ENCODE measurements at places on chromosomes 7 and 10.

GRCh38 chr7:156616269-156617202, 24.0 kb upstream of the RNF32 start:
- H3K27ac ChIP-seq = no peak overlapping the region
- H3K36me3 ChIP-seq = no peaks in the 10 kb centered on the region

- no peak overlapping the region for H3K27ac ChIP-seq
- no peak overlapping the region for H3K4me3 ChIP-seq
- no peaks in the 10 kb centered on the region for H3K36me3 ChIP-seq
Observed at GRCh38 chr7:158281441-158281840, 306.2 kb downstream of the PTPRN2 start.

DNA sequence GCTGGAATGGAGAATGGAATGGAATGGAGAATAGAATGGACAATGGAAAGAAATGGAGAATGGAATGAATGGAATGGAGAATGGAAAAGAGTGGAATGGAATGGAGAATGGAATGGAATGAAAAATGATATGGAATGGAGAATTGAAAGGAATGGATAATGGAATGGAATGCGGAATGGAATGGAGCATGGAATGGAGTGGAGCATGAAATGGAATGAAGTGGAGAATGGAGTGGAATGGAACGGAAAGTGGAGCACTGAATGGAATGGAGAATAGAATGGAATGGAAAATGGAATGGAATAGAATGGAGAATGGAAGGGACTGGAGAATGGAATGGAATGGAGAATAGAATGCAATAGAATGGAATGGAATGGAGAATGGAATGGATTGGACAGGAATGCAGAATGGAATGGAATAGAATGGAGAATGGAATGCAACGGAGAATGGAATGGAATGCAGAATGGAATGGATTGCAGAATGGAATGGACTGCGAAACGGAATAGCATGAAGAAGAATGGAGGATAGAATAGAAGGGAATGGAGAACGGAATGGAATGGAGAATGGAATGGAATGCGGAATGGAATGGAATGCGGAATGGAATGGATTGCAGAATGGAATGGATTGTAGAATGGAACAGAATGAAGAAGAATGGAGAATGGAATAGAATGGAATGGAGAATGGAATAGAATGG, 89.4 kb downstream of the NSUN6 start:
- no peaks in the 10 kb centered on the region for H3K4me1 ChIP-seq
- no peaks in the 10 kb centered on the region for H3K36me3 ChIP-seq
- no peak overlapping the region for H3K4me3 ChIP-seq
- no peak overlapping the region for H3K27ac ChIP-seq

GRCh38 chr7:127713758-127714157, 61.8 kb downstream of the SND1 start:
- DNase-seq = no peak
- H3K27ac ChIP-seq = no peak overlapping the region
- no peaks in the 10 kb centered on the region for H3K27me3 ChIP-seq
- no peak overlapping the region for H3K4me3 ChIP-seq
- peaks cover 51% of the 10 kb centered on the region for H3K36me3 ChIP-seq

DNA sequence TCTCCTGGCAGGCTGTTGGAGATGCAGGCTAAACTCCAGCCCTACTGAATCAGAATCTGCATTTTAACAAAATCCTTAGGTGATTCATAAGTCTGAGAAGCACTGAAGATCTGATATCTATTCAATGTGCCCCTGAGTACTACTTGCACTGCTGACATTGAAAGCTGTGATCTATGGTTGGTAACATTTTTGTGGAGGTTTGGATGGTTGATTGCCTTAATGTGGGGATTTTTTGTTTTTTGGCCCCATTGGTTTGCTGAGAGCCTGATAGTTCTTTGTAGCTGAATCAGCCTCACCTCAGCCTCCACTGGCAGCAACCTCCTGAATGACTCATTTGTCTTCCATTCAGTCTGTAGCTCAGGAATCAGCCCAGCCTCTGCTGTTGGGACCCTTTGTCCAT, 14.7 kb upstream of the LRRN3 start:
- peaks cover 38% of the 10 kb centered on the region for H3K4me1 ChIP-seq
- DNase-seq = no peak
- no peaks in the 10 kb centered on the region for H3K27me3 ChIP-seq
- H3K27ac ChIP-seq = no peak overlapping the region
- H3K4me3 ChIP-seq = no peak overlapping the region
- H3K36me3 ChIP-seq = no peaks in the 10 kb centered on the region

GRCh38 chr10:27558612-27559020, 54.5 kb downstream of the RAB18 start:
- DNase-seq = peak; percentile 78
- no peaks in the 10 kb centered on the region for H3K27me3 ChIP-seq
- H3K4me1 ChIP-seq = no peaks in the 10 kb centered on the region
- H3K27ac ChIP-seq = no peak overlapping the region
- no peak overlapping the region for H3K4me3 ChIP-seq

DNA sequence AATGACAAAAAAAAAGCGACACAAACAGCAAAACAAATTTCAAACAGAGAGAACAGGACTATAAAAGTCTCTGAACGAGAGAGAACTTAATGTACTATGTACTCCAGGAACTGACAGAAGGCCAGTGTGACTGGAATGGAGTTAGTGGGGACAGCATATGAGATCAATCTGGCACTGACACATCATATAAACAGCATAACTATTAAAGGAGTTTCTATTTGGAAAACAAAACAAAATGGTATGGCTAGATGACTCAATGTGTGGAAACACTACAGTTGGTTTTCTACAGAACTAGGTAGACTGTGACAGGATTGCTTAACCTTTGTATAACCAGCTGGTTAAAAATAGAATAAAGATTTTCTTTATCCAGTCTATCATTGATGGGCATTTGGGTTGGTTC, 232.9 kb upstream of the KAT6B start:
- peaks cover 18% of the 10 kb centered on the region for H3K4me1 ChIP-seq
- H3K27ac ChIP-seq = no peak overlapping the region
- H3K36me3 ChIP-seq = no peaks in the 10 kb centered on the region
- no peaks in the 10 kb centered on the region for H3K27me3 ChIP-seq

DNA sequence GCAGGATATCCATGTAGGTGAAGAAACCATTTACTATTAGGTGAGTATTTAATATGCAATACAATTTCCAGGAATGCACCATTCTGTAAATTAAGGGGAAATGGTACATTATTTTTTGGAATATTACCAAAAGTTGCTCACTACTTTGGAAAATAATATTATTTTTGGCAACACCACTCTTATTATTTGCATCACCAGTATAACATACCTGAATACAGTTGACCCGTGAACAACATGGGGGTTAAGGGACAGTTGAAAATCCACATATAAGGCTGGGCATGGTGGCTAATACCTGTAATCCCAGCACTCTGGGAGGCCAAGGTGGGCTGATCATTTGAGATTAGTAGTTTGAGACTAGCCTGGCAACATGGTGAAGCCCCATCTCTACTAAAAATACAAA, 21.2 kb upstream of the FHIP2A start:
- H3K36me3 ChIP-seq = no peaks in the 10 kb centered on the region
- H3K27ac ChIP-seq = no peak overlapping the region
- peaks cover 26% of the 10 kb centered on the region for H3K4me1 ChIP-seq
- H3K27me3 ChIP-seq = no peaks in the 10 kb centered on the region
- H3K4me3 ChIP-seq = no peak overlapping the region
- DNase-seq = no peak

- no peaks in the 10 kb centered on the region for H3K36me3 ChIP-seq
- DNase-seq = no peak
- H3K4me1 ChIP-seq = no peaks in the 10 kb centered on the region
- no peak overlapping the region for H3K4me3 ChIP-seq
- peaks cover 13% of the 10 kb centered on the region for H3K27me3 ChIP-seq
Observed at GRCh38 chr10:131647789-131648188, 253.0 kb upstream of the PPP2R2D start.

DNA sequence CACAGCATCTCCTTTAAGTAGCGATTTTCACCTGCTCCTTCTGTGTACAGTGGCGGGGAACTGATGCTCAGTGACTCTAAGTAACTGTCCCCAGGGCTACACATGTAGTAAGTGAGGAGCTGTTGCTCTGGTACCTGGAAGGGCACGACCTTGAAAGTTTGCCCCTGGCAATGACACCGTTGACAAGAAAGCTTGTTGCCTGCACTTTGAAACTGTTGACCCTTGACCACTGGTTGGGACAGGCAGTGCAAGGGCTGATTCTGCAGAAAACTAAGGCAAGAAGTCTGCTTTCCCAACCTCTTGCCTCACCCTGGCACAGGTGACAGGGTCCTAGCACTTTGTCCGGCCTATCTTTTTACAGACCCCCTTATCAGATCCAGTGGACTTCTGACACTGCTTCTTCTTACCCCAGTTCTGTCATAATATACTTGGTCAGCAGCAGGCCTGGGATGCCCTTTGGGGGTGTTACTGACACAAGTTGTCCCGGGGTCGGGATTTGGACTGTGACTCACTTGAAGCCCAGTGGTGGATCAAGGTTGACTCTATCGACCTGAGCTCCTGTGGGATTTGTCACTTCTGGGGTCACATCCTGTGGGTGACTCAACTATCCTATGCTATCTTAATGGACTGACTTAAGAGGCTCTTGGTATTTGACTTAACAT, 5.8 kb downstream of the ACSL5 start:
- no peak for DNase-seq
- H3K27ac ChIP-seq = no peak overlapping the region
- H3K4me3 ChIP-seq = no peak overlapping the region
- peaks cover 13% of the 10 kb centered on the region for H3K4me1 ChIP-seq
- H3K36me3 ChIP-seq = no peaks in the 10 kb centered on the region
- no peaks in the 10 kb centered on the region for H3K27me3 ChIP-seq
